Choroid plexus epithelial cell (primary cell): ENCODE measurements at places on chromosomes 1 and 21.
A peak's percentile ranks its signal among the peaks of the same experiment; 100 is the strongest.

GRCh38 chr1:64944913-64945312 lies 21.4 kb downstream of the JAK1 start:
- DNase-seq = no peak

DNA sequence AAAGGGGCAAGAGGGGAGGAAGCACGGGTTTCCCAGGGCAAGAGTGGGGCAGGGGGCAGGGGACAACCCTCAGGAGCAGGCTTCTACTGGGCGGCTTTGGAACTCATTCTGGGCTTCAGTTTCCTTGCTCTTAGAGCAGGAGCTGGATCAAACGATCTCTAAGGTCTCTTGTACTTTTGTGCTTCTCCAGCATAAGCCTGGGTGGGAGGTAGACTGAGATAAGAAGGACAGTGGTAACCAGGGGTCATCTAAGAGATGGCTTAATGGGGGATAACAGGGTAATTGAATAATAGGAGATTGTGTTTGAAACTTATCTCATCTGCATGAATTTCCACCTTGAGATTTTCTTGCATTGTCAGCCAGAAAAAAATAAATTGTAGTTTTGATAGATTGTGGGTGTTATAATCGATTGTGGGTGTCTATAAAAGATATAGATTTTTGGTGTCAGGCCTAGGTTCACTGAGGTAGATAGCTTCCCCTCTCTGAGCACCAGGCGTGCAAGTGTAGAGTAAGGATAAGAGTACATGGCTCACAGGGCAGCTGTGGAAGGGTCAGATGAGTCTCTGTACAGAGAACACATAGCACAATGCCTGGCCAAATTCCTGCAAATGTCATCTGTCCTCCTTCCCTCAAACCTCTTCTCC lies 68.0 kb downstream of the CD58 start:
- DNase-seq = no peak

DNA sequence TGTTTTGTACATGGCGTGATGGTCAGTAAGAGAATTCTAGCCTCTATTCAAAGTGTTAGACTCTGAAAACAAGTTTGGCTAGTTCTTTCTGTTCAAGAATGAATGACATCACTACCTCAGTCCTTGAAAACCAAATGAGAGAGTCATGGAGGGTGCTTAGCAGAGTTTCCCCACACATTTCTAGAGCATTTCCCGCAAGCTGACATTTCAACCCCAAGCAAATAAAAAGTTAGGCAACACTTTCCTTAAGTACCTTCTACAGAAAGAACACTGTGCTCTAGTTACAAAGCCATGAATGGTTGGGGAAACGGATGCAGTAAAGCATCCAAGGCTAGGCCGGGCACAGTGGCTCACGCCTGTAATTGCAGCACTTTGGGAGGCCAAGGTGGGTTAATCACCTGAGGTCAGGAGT lies 47.9 kb upstream of the SLC44A3 start:
- peak; percentile 98 for DNase-seq

GRCh38 chr1:20981915-20982314 lies 194.8 kb downstream of the EIF4G3 start:
- DNase-seq = peak; percentile 58

DNA sequence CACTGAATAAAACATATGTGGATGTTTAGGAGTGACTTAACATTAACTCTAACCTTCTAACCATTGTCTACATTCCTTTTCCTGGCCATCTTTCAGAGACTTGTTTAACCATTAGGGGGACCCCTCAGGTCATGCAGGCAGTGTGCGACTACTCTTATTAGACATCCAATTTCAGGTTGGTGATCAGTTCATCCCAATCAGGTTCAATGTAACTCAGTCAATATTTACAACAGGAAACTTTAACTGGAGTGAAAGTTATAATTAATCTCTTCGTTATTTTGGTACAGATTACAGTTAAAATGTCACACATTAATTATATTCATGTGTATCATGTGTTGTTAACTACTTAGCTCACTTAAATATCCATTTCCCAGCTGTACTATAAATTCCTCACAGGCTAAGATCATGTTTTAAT lies 68.8 kb upstream of the RGS1 start:
- DNase-seq = peak; percentile 84

DNA sequence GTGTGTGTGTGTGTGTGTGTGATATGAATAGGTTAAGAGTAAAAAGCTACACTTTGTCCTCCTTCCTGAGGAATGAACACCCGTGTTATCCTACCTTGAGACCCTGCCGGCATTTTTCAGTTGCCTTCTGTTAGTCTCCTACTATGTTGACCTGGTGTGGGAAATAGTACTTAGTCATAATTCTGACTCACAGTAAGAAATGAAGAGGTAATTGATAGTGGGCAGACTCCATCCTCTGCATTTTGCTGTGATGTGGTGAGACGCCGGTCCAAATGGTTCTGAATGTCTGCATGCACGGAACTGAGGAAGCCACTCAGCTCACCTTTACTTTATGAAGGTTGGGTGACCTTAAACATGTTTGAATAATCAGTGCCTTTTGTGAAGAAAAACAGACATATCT lies 12.6 kb downstream of the CD101 start:
- peak; percentile 22 for DNase-seq

GRCh38 chr1:78432016-78432415 lies 58.8 kb upstream of the PTGFR start:
- DNase-seq = no peak

- no peak for DNase-seq
These were observed 17.7 kb upstream of the S100A7 start for GRCh38 chr1:153478047-153478691.

DNA sequence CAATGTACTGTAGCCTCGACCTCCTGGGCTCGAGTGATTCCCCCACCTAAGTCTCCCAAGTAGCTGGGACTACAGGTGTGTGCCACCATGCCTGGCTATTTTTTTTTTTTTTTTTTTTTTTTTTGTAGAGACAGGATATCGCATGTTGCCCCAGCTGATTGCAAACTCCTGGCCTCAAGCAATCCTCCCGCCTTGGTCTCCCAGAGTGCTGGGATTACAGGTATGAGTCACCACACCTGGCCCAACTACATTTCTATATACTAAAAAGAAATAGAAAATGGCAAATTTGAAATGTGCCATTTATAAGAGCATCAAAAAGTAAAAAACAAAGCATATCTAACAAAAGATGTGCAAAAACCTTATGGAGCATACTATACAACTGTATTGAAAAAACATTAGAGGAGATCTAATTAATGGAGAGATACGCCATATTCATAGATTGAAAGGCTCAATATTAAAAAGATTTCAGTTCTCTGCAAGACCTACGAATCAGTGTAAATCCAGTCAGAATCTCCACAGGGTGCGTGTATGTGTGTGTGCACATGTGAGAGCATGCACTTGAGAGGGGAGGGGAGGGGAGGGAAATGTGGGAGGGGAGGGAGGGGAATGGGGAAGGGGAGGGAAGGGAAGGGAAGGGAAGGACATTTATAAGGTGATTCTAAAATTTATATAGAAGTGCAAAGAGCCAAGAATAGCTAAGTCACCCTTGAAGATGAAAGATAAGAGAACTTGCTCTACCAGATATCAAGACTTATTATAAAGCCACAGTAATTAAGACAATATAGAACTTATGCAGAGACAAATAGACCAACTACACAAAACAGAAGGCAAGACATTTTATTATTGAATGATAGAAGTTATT lies 15.5 kb upstream of the PADI4 start:
- no peak for DNase-seq

- DNase-seq = peak; percentile 94
These were observed 71.0 kb downstream of the PDE9A start for GRCh38 chr21:42724226-42724920.

GRCh38 chr1:115506518-115506917 lies 135.3 kb upstream of the VANGL1 start:
- DNase-seq = no peak

- peak; percentile 42 for DNase-seq
These were observed 46.3 kb downstream of the AGPAT3 start for GRCh38 chr21:43911015-43911934.

GRCh38 chr1:221510793-221511503 lies 230.9 kb downstream of the DUSP10 start:
- DNase-seq = no peak

- no peak for DNase-seq
These were observed 69.4 kb downstream of the SLC30A10 start for GRCh38 chr1:219858980-219859379.

GRCh38 chr1:54365847-54366246 lies 40.3 kb downstream of the SSBP3 start:
- no peak for DNase-seq

- DNase-seq = no peak
These were observed 3.3 kb upstream of the KIF21B start for GRCh38 chr1:201026836-201027235.

- DNase-seq = no peak
These were observed 358 bp downstream of the TSPAN2 start for GRCh38 chr1:115088871-115089419.

DNA sequence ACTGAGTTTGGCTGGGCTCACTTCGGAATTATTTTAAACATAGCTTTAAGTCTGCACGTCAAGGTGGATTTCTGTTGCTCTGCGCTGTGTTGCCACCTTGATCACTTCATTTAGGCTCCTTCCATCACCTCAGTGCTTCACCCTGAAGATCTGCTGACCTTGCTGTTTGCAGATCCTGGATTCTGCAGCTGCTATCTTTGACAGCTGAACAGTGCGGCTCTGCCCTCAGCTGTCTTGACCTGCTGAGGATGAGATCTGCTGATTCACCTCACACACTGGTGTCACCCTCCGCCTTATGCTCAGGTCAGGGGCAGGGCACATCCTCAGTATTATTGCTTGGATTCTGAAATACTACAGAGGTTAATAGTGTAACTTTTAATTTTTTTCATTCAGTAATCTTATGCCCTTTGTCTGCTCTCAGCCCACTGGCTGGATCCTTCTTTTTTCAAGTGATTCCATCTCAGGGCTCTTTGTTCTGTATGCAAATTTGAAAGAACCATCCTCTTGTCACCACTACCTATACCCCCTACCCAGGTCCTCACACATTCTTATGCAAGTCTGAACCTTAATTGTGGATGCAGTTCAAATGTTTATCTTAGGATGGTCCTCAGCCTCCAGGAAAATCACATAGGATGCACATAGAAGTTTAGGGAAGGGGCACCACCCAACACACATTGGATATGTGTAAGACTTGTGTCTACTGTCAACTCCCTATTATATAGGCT lies 364.0 kb downstream of the OLFM3 start:
- no peak for DNase-seq

DNA sequence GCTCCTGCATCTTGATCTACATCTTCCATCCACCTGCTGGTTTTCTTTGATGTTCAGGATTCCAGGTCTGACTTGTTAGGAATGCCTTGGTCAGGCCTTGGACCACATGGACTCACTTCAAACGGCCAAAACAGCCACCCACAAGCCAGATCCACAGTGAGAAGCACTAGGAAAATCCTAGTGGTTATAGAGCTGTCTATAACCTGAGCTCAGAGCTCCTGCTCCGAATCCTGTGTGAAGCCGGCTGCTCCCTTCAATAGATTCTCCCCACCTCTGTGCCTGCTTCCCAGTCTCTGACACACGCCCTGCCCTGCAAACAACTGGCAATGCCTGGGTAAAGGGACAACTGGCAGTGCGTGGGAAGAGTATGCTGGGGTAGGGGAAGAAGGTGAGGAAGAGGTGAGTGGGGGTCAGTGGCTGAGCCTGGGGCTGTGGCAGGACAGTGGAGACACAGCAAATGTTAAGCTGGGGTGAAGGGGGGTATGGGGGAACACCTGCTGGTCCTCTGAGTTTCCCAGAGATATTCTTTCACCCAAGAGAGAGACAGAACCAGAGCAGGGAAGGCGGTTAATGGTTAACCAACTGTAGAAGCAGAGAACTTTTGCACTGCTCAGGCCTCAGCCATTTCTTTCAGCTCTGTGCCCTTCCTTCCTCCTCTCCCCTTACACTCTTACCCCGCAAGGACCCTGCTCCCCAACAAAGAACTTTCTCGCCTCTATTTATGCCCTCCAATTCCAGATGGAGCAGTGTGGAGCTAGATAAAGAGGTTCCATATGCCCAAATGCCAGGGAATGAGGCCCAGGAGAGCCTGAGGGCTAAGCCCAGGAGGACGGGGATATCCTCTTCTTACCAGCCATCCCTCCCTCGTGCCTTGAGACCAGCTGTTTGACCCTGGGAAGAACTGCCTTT lies 4.5 kb downstream of the PLXNA2 start:
- no peak for DNase-seq

- no peak for DNase-seq
These were observed 71.5 kb upstream of the QSOX1 start for GRCh38 chr1:180083164-180083563.

- peak; percentile 89 for DNase-seq
These were observed 92.1 kb downstream of the DDAH1 start for GRCh38 chr1:85372683-85373377.

GRCh38 chr1:161088587-161089110 lies 709 bp downstream of the NECTIN4 start:
- DNase-seq = peak; percentile 71

DNA sequence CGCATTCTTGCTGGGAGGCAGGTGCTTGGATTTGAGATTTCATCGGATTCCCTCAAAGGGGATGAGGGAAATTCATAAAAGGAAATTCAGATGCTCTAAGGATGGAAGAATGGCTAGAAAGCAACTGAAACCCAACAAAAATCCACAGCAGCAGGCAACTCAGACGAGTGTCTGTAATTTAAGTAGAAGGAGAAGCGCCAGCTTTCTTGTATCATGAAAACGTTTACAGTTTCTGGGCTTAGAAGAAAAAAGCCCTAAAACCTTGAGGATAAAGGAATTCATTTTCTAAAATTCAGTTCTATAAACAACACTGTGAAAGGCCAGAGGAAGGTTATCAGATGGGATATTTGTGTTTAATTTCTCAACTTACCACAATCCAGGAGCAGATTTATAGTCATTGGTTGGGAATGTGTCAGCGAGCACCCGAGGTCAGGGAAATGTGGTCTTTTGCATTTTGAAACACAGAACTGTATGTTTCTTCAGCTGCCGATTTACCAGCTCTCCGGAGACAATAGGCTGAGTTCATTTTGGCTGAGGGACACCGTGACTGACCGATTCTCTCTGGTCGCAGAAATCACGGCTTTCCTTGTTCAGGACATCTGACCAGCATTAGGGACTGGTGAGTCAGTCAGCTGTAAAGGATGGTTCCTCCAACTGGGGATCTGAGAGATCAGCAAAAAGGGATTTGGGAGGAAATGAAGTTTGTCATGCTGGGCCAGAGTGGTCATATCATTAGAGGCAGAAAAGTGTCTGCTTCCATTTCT lies 111.6 kb upstream of the ERRFI1 start:
- peak; percentile 98 for DNase-seq

- peak; percentile 27 for DNase-seq
These were observed 374.6 kb upstream of the USP24 start for GRCh38 chr1:55589671-55590297.

- DNase-seq = peak; percentile 39
These were observed 1271.5 kb upstream of the PRMT6 start for GRCh38 chr1:105785021-105785420.

- peak; percentile 23 for DNase-seq
These were observed 10.7 kb upstream of the BSDC1 start for GRCh38 chr1:32404946-32405345.

GRCh38 chr1:169694304-169695075 lies 16.9 kb downstream of the SELL start:
- DNase-seq = no peak

GRCh38 chr1:109722908-109723691 lies 11.0 kb downstream of the GSTM5 start:
- DNase-seq = peak; percentile 25

DNA sequence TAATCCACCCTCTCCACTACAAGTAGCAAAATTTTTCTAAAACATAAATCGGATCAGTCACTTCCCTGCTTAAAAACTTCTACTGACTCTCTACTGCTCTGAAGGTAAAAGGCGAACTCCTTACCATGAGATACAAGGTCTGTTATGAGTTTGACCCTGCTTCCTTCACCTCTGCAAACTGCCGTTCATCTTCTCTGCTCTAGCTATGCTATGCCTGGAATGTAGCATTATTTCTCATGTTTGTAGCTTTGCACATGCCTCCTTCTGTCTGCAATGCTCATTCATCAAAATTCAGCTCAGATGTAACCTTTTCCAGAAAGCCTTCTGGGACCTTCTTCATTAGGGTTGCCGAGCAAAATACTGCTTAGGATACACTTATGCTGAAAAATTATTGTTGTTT lies 30.8 kb downstream of the RPL5 start:
- DNase-seq = peak; percentile 65
